Upper lobe of right lung (tissue), 1 donor: ENCODE measurements at places on chromosomes 6 and 20. TPM values are rescaled to one million over a fixed set of nuclear protein-coding genes. Genes with fewer than 3 reads are reported as not detected.

Gene CST7
- 9.6 TPM for total RNA-seq

Gene PRPH2
- 1.2 TPM for total RNA-seq

Gene HUS1B
- 1.0 TPM for total RNA-seq

Gene DSP
- 21.4 TPM for total RNA-seq

DNA sequence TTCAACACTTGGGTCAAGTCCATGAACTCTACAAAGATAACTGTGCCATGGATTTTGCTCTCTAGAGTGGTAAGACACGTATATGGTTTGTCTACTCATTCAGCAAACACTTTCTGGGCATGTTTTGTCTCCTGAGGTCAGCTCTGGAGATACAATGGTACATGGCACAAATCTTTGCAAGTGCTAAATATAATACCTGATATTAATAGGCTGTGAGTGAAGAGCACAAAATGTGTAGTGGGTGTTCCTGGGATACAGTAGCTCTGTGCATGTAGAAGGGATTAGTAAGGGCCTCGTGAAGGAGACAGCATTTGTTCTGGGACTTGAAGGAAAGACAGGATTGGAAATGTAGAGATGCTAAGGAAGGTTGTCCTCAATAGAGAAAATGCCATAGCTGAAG lies 360.9 kb downstream of the BCKDHB start:
- no peak overlapping the region for H3K4me3 ChIP-seq
- H3K27me3 ChIP-seq = no peaks in the 10 kb centered on the region

DNA sequence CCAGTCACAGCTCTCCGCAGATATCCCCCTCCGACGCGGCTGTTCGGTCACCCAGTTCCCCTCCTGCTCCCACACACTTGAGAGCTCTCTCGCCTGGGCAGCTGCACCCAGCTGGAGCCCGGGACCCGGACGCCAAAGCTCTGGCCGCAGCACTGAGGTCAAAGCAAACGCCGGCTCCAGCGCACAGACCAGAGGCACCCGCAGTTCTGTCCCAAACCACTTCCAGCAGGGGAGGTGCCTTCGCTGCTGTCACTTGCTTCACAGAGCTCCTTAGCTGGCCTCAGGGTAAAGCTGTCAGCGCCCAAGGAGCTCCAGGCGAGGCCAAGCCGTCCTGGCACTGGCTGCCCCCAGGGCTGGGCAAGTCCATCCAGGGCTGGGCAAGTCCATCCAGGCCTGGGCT lies 27.9 kb downstream of the SLC2A4RG start:
- H3K4me3 ChIP-seq = no peak overlapping the region
- no peaks in the 10 kb centered on the region for H3K27me3 ChIP-seq
- no peaks in the 10 kb centered on the region for H3K4me1 ChIP-seq
- no peak for DNase-seq
- no peak overlapping the region for H3K27ac ChIP-seq

- no peak overlapping the region for H3K4me3 ChIP-seq
- no peaks in the 10 kb centered on the region for H3K36me3 ChIP-seq
- peaks cover 7% of the 10 kb centered on the region for H3K27me3 ChIP-seq
- no peak for DNase-seq
- H3K4me1 ChIP-seq = peaks cover 6% of the 10 kb centered on the region
- H3K27ac ChIP-seq = no peak overlapping the region
Observed at GRCh38 chr6:168152980-168153379, 74.0 kb upstream of the FRMD1 start.

DNA sequence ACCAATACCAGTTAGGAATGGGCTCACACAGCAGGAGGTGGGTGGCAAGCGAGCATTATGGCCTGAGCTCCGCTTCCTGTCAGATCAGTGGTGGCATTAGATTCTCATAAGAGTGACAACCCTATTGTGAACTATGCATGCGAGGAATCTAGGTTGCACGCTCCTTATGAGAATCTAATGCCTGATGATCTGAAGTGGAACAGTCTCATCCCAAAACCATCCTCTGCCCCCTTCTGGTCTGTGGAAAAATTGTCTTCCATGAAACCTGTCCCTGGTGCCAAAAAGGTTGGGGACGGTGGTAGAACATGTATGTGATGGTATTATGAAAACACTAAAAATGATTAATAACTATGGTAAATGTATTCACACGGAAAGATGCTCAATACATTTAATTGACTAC lies 99.7 kb upstream of the HIVEP1 start:
- no peak overlapping the region for H3K27ac ChIP-seq
- H3K27me3 ChIP-seq = no peaks in the 10 kb centered on the region
- no peak overlapping the region for H3K4me3 ChIP-seq
- no peak for DNase-seq

GRCh38 chr6:95804847-95805541 lies 210.8 kb upstream of the FUT9 start:
- no peak for DNase-seq
- H3K36me3 ChIP-seq = no peaks in the 10 kb centered on the region
- H3K4me1 ChIP-seq = no peaks in the 10 kb centered on the region
- no peak overlapping the region for H3K27ac ChIP-seq
- no peaks in the 10 kb centered on the region for H3K27me3 ChIP-seq
- no peak overlapping the region for H3K4me3 ChIP-seq
